ENCODE measurements at places on chromosomes 1 and 21.

DNA sequence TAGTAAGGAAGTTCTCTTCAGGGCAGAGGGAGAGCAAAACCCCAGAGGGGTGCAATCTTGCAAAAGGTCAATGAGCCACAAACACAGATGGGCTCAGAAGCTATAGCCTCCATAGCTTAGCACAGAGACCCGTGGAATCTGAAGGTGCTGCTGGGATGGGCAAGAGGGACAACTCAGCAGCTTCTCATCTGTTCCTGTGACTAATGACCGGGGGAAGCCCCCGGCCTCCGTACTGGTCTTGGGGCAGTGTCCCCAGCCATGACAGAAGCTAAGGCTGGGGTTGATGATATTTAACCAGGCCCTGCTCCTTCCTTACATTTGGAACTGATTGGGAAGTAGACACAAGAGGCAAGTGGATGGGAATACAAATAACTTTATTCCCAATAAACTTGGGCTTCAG is 19.1 kb downstream of the EXOC8 start:
- DNase-seq = no peak

DNA sequence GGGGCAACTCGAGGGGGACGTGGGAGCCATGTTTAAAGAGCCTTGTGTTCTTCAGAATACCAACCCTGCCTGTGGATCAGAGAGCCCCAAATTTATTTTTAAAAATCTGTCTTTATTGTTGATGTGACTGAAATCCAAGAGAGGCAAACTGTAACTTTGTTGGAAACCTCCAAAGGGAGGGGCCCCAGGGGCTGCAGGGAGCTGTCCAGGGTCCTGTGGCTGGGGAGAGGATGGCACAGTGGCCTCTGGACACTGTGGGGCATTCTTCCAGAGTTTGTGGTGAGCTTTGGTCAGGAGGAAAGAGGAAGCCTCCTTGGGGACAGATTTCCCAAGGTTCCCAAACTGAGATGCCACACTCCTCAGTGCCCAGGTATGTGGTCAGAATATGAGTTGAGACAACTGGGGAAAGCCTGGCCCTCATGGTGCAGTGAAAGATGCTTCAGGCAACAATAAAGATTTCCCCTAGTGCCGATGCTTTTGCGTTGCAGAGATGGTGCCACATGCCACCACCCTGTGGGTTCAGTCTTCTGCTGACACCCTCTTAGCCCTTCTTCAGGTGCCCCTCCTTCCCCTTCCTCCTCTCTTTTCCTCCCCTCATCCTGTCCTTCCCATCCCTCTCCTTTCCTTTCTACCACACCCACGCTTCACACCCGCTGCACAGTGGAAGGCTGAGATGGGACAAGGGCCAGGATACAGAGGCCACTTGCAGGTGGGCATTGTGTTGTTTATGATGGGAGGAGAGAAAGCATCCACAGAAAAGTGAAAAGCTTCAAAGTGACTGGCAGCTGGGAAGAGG is 122.1 kb downstream of the UCK2 start:
- DNase-seq = no peak

- DNase-seq = no peak
Observed at GRCh38 chr1:58997060-58997411, 213.2 kb upstream of the JUN start.

DNA sequence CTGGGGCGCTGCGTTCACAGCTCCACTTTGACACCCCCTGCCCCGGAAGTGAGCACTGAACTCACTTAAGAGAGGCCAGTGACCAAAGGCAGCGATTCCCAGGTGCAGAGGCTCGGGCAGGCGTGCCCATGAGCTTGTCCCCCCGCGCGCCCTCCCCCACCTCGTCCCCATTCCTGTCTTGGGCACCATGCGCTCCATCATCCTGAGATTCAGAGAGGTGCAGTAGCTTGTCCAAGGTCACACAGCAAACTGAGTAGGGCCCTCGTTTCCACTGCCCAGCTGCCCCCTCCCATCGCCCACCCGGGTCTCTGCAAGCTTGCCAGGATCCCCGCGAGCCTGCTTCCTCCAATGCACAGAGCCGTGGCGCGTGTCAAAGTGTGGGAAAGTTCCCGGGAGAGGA is 68.0 kb downstream of the SYT2 start:
- no peak for DNase-seq

DNA sequence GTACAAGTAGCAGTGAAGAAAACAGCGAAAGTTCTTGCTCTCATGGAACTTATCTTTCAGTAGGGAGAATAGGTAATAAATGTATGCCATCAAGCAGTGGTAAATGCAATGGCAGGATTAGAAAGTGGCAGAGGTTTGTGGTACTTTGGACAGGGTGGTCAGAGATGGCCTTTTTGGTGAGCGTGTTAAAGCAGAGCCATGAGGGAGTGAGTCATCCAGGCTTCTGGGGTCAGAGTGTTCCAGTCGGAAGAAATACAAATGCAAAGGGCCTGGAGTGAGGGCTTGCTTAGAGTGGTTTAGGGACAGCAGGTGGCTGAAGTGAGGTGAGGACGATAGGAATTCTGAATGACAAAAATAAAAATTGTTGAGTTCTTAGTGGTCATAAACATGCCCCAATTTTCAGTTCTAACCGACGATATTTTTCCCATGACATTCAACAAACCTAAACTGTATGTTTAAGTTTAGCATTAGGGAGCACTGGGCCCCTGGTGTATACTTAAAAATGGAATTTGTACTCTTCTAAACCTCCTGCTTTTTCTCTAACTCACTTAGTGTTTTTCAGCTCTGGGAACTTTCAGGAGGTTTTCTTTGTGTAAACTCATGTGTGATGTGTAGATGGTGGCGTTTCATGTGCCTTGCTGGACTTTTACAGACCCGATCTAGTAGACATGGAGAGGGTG is 78.2 kb downstream of the MACF1 start:
- DNase-seq = no peak

DNA sequence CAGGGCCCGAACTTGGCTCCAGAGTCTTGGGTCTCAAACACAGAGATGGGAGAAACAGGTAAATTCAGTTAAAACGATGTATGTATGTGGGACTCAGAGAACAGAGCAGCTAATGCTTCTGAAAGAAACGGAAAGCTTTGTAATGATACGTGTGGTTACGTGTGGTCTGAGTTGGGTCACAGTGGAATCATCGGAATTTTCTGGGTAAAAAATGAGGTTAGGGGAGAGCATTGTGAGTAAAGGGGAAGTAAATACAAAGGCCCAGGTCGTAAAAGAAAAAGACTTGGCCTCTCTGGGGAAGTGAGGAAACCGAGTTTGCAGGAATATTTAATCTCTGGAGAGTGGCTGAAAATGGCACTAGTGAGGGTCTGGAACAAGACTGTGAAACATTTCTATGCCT is 8.3 kb downstream of the NHLH2 start:
- no peak for DNase-seq

GRCh38 chr1:182493063-182493462 is 43.1 kb downstream of the RGSL1 start:
- no peak for DNase-seq

GRCh38 chr1:38353956-38354355 is 307.4 kb upstream of the POU3F1 start:
- DNase-seq = no peak

- DNase-seq = no peak
Observed at GRCh38 chr1:66251546-66251945, 282.4 kb upstream of the SGIP1 start.

- no peak for DNase-seq
Observed at GRCh38 chr1:11488966-11489625, 10.1 kb downstream of the DISP3 start.

- no peak for DNase-seq
Observed at GRCh38 chr21:42406201-42406621, 2.5 kb downstream of the UBASH3A start.

DNA sequence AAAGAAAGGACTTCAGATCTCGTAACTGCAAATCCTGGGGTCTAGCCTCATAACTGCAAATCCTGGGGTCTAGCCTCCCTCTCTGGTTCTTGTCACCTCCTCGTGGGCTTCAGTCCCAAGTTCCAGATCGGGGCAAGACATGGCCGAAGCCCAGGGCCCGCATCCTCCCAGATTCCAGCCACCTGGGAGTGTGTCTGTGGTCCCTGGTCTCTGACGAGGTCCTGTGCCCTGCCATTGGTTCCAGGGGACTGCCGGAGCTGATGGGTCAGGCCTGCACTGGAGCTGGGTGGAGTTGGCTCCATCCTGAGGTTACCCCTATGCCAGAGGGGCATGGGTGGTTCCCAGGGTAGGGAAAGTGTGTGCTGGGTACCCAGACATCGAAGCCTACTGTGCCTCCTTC is 17.7 kb upstream of the C1orf174 start:
- DNase-seq = no peak

- DNase-seq = no peak
Observed at GRCh38 chr1:212446333-212446732, 13.6 kb downstream of the NENF start.

DNA sequence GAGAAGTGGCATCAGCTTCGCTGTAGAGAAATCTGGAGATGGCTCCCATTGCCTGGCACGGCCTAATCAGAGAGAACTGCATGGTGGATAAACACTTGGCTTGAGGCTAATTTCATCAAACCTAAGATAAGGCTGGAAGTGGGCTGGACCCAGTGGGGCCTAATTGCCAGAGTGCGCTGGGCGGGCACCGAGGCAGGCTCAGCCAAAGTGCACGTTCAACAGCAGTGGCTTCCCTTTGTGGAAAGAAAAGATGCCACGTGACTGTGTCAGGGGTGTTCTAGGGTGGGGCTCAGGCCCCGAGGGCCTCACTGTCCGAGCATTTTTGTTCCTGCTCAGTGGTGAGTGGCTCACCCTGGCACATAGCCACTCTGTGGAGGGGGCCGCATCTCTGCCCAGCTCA is 5.8 kb downstream of the PLCH2 start:
- no peak for DNase-seq

Data from CMK (cell line).